ENCODE measurements at places on chromosomes 16 and 17. TPM values are rescaled to one million over a fixed set of nuclear protein-coding genes. Genes with fewer than 3 reads are reported as not detected.

The TTLL6 gene
- 0.10 TPM for total RNA-seq

The TNFRSF13B gene
- total RNA-seq, result not detected

The PDILT gene
- total RNA-seq, result not detected

The GSDMA gene
- total RNA-seq, result not detected

The PLXDC1 gene
- total RNA-seq, result 1.9 TPM

The FN3K gene
- 2.3 TPM for total RNA-seq

The OR1F1 gene
- not detected for total RNA-seq

The TMEM220 gene
- total RNA-seq, result 3.7 TPM

The CFAP97D1 gene
- total RNA-seq, result not detected

The TCAP gene
- 3,024 TPM for total RNA-seq

The SLC25A39 gene
- 37.1 TPM for total RNA-seq

The TBC1D3G gene
- not detected for total RNA-seq

The SLC22A31 gene
- total RNA-seq, result not detected

The KRT39 gene
- not detected for total RNA-seq

The NOD2 gene
- total RNA-seq, result 1.4 TPM

The C17orf113 gene
- total RNA-seq, result 0.25 TPM

The KRTAP4-1 gene
- total RNA-seq, result not detected

The SLC5A10 gene
- total RNA-seq, result not detected

The USP43 gene
- total RNA-seq, result not detected

The C1QL1 gene
- not detected for total RNA-seq

The SLC16A6 gene
- 7.1 TPM for total RNA-seq

The KRT9 gene
- not detected for total RNA-seq
